M059J (cell line): ENCODE measurements at places on chromosomes 2 and 18.

DNA sequence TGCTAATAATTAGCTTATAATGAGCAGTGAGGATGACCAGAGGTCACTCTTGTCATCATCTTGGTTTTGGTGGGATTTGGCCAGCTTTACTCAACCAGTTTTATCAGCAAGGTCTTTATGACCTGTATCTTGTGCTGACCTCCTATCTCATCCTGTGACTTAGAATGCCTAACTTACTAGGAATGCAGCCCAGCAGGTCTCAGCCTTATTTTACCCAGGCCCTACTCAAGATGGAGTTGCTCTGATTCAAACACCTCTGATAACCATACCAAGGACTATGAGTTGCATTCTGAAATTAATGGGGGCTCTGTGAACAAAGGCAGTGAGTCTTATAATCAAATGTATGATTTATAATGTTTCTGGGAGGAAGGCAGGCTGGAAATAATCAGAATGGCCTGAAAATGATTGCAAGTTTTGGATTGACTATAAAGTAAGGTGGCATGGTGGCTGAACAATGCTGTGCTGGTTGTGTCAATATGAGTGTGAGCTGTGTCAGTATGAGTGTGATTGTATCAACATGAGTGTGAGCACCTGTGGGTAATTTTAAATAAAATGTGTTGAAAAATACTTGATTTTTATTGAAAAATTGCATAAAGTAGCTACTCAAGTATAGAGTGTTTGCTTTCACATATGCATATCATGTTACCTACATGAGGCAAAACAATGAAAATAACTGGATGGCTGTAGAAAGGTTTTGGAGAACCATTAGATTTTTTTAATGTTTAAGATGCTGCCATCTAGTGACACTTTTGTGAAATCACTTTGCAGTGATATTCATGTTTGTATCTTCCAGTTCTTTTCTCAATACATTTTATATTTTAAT is 103.0 kb downstream of the KYNU start:
- peak; percentile 54 for DNase-seq

- peak; percentile 83 for DNase-seq
Measured at GRCh38 chr2:28717339-28717758, 34.3 kb upstream of the PPP1CB start.

DNA sequence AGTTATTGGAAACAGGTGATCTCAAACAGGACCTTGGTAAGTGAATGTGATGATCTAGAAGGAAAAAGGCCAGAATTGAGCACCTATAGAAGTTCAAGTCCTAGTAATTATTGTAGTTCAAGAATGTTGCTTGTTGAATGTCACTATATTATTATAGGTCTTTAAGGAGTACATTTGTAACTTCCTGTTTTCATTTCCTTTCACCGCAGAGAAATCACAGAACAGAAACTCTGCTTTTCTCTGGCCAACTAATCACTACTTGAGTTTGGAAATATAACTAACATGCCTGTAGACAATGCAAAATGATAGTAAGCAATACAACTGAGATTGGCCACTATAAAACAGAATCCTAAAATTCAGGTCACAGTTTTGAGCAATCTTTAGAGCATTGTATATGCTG is 61.8 kb upstream of the EFEMP1 start:
- DNase-seq, result no peak

DNA sequence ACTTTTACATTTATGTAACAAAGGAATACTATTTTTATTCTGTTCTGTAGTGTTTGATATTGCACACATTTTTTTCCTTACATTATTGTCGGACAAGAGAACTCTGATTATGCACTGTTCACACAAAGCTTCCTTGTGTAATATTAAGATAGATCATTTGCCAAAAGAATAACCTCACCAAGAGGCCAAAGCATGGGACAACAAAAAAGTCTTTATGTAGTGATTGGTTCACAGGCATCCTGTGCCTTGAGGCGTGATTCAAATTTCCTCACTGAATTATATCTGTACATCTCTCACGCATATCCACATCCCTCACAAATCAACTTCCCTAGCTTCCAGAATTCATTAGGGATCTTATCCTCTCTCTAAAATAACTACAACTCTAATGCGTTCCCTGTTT is 642.7 kb downstream of the NR4A2 start:
- no peak for DNase-seq

DNA sequence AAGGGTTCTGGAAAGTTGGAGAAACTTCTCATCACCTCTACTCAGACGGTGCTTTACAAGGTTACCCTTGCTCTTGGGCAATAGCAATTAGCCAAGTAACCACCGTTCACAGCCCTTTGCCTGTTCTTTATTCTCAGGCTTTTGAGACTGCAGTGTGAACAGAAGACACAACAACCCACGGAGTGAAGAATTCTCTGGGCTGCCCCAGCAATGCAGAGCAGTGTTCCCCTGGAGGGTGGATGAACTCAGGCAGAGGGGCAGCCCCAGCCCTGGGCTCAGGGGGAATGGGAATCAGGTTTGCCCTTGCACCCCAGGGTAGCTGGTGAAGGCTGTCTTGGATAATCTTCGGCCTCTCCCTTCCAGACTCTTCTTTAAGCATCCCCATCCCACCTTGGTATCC is 69.1 kb downstream of the MCFD2 start:
- peak; percentile 50 for DNase-seq

- peak; percentile 46 for DNase-seq
Measured at GRCh38 chr18:58025733-58026132, 18.3 kb upstream of the NEDD4L start.

- DNase-seq, result no peak
Measured at GRCh38 chr2:229130522-229130921, 140.6 kb downstream of the PID1 start.

- no peak for DNase-seq
Measured at GRCh38 chr2:16660114-16660513, 5.5 kb downstream of the CYRIA start.

- DNase-seq, result no peak
Measured at GRCh38 chr2:136718273-136718672, 47.1 kb upstream of the THSD7B start.

GRCh38 chr2:177344316-177344715 is 48.3 kb upstream of the AGPS start:
- no peak for DNase-seq

DNA sequence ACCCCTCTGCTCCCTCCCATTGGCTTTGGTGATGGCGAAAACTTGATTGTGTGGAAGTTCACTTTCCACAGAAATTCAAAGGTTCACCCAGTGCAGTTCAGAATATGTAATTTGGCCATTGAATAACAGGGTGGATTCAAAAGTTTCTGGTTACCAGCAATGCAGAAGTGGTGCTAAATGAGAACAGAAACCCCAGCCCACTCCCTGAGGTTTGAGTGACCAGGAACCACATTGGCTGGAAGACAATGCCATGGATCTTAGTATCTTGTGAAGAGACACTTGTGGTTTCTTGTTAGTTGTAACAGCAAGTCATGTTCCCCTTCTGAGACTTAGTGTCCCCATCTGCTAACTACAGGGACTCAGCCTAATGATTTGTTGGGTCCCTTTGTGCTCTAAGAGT is 49.8 kb downstream of the QPCT start:
- DNase-seq, result no peak

DNA sequence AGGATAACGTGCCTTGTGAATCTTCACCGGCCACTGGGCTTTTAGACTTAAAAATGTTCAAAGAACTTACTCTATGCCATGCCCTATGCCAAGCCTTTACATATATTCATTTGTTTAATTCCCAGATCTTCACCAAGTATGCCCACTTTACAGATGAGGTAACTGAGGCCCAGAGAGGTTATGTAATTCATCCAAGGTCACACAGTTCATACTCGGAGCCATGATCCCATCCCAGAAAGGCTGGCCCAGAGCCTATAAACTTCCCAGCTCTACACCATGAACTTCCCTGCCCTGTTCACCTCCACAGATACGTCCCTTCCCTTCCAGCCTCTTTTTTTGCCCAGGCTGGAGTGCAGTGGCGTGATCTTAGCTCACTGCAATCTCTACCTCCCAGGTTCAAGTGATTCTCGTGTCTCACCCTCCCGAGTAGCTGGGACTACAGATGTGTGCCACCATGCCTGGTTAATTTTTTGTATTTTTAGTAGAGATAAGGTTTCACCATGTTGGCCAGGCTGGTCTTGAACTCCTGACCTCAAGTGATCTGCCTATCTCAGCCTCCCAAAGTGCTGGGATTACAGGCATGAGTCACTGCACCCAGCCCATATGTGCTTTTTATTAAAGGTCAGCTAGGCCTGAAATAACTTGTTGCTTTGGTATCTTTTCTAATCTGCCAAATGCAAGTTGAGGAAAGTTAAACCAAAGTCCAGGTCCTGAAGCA is 44.1 kb downstream of the MTHFD2 start:
- DNase-seq, result no peak

DNA sequence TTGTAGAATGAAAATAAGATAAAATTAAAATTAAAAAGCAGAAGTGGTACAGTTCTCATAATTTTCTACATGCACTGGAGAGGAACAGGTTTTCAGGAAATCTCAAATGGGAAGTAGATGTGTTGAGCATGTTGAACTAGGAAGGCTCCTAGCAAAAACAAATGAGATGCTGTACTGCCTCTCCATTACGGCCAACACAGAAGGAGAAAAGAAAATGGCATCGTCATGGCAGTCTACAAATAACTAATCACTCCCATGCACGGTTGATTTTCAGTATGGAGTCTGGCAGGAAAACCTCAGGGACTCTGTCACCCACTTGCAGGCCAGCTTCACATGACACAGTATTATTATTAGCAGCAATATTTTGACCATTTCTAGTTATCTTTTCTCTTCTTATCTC is 278.7 kb downstream of the NRXN1 start:
- no peak for DNase-seq

DNA sequence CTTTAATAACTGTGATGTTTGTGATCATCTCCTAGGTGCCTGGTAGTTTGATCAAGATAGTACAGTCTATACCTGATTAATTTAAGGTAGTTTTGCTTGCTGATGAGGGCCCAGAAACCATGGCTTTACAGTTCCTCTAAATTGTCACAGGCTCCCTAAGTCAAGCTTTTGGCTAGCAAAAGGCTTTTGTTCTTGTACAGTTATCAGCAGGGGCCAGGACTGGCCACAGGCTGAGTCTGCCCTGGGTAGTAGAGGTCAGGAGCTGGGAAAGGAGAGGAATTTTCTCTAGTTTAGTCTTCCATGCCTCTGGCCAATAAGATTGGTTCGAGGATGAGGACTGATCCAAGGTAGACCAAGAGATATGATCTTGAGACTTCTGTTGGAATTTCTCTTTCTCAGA is 3.6 kb upstream of the BOD1L2 start:
- DNase-seq, result no peak

GRCh38 chr2:55408918-55409868 is 10.5 kb downstream of the CCDC88A start:
- peak; percentile 68 for DNase-seq

DNA sequence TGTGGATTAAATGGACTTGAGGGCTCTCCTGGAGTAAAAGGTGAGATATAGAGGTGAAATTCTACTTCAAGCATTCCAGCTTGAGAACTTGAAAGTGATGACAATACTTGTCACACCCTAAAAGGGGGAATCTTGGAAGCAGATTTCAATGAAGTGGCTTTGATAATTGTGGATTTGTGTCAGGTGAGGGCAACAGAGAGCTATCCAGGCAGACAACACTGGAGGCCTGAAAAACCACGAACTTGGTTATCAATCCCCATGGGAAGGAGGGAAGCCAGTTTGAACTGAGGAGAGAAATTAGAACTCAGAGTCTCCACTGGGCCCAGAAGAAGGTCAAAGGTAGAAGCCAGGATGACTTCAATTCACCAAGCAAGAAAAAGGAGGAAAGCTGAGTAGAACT is 263.9 kb downstream of the FIGN start:
- peak; percentile 33 for DNase-seq

DNA sequence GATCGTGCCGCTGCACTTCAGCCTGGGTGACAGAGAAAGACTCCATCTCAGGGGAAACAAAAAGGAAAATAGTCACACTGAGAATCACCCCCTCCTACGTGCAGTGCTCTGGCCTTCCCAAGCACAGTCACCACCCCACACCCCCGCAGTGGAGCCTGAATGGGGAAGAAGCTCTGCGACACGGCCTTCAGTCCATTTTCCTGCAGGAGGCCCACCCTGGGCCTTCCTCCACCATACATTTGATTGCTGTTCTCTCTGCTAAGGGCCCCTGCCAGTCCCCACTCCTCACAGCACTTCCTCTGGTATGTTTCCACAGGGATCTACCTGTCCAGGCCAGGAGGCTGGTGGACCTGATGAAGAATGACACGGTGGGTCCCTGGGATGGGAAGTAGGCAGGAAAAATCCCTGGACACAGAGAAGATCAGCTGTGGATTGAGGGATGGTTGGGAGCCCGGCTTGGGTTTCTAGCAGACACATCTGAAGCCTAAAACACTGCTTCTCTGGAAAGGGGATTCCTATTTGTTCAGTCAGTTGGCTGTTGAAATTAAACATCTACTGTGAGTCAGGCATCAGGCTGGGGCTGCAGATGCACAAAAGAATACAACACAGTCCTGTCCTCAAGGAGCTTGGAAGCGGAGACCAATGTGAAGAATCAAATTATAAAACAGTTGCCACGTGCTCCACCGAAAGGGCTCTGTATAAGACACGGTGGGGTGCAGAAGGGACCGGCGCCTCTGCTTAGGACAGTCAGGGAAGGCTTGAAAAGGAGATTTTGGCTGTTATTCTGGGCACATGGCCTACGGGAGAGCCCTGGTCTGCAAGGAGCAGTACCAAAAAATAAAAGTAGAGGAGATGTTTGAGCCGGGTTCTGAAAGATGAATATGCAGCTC is 82.2 kb downstream of the PLB1 start:
- DNase-seq, result no peak

DNA sequence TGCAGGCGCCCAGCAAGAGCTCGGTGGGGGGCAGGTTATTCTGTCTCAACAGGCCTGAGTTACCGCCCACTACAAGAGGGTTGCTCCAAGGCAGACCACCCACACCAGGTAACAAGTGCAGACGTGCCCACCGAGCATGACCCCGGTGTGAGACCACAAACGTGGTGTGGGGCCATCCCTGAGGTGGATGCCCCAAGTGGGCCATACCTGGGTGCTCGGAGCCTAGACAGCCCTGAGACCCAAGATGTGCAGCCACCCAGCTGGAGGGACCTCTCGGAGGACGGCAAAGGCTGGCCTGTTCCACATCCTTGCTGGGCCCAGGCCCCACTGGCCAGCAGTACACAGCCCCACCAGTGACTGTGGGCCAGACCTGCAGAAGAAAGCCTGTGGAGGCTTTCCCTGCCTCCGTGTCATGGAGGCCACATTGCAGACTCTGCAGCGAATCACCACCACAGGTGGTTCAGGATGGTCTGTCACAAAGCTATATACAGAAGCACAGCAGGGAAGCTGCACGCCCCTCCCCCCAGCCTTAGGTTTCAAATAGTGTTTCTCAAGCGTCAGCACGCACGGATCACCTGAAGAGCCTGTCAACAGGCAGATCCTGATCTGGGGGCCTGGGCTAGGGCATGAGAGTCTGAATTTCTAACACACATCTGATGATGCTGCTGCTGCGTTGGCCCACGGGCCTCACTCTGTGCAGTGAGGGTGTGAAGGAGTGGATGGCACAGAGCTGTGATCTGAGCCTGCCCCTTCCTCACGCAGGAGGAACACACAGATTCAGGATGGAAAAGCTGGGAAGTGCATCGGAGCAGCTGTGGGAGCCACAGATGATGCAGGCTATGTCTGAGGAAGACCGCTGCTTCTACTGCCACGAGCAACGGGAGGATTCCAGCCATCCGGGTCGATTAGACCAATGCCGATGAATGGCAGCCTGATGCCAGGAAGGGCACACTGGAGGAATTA is 96.8 kb downstream of the UXS1 start:
- no peak for DNase-seq

- DNase-seq, result peak; percentile 75
Measured at GRCh38 chr2:178756843-178757242, 50.4 kb downstream of the TTN start.

GRCh38 chr2:86002375-86002774 is 103.3 kb downstream of the POLR1A start:
- DNase-seq, result no peak
